ENCODE measurements at places on chromosomes 5 and 9. TPM values are rescaled to one million over a fixed set of nuclear protein-coding genes. Genes with fewer than 3 reads are reported as not detected.

GRCh38 chr5:179265514-179266290, 79.6 kb downstream of the ADAMTS2 start:
- H3K27ac ChIP-seq: no peak overlapping the region
- H3K36me3 ChIP-seq: peaks cover 4% of the 10 kb centered on the region
- H3K4me1 ChIP-seq: peaks cover 9% of the 10 kb centered on the region
- no peak overlapping the region for H3K4me3 ChIP-seq
- peaks cover 2% of the 10 kb centered on the region for H3K27me3 ChIP-seq

DNA sequence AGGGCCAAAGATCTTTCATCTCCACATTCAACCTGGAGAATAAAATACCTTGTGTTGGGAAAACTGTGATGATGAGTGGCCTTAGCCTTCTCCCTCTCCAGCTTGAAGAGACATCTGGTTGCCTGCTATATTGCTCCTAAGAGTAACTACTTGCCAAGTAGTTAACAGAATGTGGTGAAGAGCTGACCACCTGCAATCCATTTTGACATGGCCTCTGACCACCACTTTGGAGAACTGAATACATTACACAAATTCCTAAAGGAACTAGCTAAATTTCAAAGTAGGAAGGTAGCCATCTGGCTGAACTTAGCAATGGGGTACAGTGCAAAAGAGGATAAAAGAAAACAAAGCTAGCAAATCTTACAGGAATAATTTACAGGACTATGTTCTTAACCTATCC, 7.2 kb downstream of the TBCA start:
- no peak for DNase-seq
- no peak overlapping the region for H3K27ac ChIP-seq
- peaks cover 12% of the 10 kb centered on the region for H3K4me1 ChIP-seq
- H3K27me3 ChIP-seq: no peaks in the 10 kb centered on the region
- no peak overlapping the region for H3K4me3 ChIP-seq

DNA sequence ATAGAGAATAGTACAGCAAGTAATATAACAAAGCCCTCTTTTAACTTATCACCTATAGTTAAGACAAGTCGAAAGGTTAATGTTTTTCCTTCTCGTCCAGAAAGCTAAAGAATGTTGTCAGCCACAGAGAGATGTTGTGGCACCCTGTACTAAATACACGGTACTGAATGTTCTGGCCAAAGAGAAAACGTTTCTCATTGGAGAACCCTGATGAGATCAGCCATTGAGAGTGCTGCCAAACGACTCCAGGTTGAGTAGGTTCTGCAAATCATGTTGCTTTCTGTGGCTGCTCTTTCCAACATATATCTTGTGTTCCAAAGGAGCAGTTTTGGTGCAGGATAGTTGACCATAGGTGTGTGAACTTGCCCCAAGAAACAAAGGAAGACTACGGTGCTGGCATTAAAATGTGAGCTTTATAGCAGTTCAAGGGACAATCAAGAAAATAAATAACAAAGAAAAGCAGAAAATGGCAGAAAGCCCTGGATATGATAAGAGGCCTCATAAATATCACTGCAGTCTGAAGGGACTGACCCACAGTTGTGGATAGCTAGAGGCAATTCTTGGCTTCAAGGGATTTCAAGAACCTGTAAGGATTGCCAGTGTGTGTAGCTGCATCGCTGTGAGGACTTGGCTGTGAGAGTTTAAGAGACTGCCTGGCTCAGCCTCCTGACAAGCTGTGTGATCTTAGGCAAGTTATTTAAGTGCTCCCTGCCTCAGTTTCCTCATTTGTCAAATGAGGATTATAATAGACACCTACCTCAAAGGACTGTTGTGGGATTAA, 102.7 kb downstream of the ARHGEF28 start:
- H3K36me3 ChIP-seq: no peaks in the 10 kb centered on the region
- H3K4me3 ChIP-seq: no peak overlapping the region
- no peak overlapping the region for H3K27ac ChIP-seq
- no peaks in the 10 kb centered on the region for H3K4me1 ChIP-seq
- peaks cover under 1% of the 10 kb centered on the region for H3K27me3 ChIP-seq

- H3K27ac ChIP-seq: no peak overlapping the region
- H3K4me3 ChIP-seq: no peak overlapping the region
- H3K27me3 ChIP-seq: peaks cover 2% of the 10 kb centered on the region
- H3K4me1 ChIP-seq: peaks cover 6% of the 10 kb centered on the region
Measured at GRCh38 chr9:117487555-117488175, 72.8 kb upstream of the ASTN2 start.

ANKRD18B gene
- total RNA-seq: 0.41 TPM

IRX1 gene
- total RNA-seq: not detected

Data from endothelial cell (in vitro differentiated cells).